ENCODE measurements at places on chromosomes 2 and 18.

GRCh38 chr18:12455496-12455895, 47.8 kb downstream of the PRELID3A start:
- DNase-seq = no peak

DNA sequence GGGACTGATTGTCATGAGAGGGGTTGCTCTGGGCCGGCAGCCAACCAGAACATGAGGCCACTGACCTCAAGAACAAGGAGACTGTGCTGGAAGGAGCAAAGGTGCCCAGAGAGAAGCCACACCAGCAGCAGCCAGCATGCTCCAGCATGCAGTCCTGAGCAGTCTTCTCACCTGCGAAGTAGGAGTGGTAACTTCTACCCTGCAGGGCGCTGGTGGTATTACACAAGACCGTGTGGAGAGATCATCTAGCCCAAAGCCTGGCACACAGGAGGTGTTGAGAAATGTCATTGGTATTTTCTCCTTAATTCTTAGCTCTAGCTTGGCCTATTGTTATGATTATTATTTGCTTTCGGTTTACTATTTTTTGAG, 132.7 kb downstream of the TSN start:
- no peak for DNase-seq

DNA sequence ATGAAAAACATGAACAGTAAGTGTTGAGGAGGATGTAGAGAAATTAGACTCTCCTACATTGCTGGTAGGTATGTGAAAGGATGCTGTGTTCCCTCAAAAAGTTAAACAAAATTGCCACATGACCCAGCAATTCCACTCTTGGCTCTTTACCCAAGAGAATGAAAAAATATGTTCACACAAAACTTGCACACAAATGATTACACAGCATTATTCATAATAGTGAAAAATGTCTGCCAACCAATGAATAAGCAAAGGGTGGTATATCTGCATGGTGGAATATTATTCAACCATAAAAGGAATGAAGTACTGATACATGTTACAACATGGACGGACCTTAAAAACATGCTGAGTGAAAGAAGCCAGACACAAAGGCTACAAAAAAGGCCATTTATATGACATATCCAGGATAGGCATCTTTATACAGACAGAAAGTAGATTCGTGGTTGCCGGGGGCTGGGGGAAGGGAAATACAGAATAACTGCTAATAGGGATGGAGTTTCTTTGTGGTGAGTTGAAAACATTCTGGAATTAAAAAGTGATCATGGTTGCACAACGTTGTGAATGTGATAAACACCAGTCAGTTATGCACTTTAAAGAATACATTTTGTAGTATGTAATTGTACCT, 85.4 kb upstream of the MYO3B start:
- no peak for DNase-seq

- DNase-seq = no peak
These were observed 50.7 kb downstream of the RNF152 start for GRCh38 chr18:61842146-61842545.

DNA sequence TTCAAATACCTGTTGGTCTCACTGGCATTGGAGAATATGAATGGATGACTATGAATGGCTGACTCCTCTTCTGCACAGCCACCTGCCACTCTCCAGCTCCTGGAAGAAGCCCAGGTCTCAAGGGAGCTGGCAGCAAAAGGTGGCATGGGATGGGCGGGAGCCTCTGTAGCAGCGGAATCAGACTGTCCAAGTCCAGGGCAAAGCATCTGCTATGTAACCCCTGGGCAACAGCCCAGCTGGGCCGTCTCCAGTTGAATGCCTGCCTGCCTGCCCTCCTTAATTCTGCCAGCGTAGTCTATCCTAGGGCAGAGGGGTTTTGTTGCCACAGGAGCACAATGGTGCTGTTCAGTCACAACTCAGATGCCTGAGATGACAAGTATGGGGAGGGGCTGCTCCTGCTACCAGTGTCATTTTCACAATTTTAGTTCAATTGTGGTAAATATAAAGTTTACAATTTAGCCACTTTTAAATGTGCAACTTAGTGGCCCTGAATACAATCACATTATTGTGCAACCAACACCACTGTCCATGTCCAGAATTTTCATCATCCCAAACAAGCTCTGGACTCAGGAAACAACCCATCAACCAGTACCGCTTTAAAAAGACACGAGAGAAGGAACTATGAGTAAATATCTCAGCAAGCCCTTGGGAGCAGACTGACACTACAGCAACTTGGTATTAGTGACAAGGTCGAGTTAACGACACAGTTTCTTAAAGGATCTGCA, 115.2 kb downstream of the MYO5B start:
- DNase-seq = peak; percentile 91

DNA sequence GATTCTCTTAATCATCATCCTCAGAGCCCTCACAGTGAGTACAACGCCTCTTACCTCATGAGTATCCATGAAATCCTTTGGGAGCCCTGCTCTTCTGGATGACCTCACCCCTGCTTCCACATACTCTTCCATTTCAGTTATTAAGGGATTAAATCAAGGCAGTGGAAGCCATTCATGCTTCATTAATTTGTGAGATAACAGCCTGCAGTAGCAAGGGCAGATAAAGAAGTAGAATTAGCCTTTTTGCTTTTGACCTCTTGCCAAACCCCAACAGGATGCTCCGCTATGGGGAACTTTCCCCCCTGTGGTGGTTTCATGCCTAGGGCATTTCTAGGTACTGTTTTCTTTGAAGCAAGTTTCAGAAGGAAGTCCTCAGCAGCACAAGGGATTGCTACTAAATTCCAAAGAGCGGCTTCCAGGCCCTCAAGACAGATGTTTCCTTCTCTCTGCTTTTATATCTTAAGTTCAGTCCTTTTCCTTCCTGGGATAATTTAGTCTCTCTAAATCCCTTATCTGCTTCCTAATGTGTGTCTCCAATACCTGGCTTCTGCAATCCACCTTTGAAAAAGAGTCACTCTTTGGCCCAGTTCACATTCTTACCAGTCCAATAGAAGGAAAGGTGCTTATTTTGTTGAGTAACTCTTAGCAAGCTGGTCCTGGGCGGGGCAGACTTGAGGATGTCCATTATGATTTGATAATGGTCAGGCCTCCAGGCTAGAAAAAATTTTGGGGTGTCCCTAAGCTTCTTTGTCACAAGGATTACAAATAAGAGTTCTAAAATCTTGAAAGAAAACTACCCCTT, 76.9 kb downstream of the MYO1B start:
- no peak for DNase-seq

DNA sequence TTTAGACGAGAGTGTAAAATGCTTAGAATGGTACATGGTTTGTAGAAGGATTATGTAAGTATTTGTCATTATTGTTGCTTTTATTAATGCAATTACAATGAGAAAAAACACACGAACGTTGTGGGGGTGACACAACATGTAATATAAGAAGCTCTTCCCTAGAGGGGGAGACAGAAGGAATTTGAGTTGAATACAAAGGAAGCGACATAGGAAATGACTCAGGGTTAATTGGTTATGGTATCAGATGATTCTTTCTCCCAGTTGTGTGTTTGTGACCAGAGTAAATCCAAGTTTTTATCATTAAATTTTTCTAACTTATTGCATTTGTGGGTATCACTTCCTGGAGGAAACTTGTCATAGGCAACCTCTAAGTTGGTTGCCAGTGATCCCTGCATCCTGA, 625.6 kb upstream of the CDH2 start:
- DNase-seq = no peak

DNA sequence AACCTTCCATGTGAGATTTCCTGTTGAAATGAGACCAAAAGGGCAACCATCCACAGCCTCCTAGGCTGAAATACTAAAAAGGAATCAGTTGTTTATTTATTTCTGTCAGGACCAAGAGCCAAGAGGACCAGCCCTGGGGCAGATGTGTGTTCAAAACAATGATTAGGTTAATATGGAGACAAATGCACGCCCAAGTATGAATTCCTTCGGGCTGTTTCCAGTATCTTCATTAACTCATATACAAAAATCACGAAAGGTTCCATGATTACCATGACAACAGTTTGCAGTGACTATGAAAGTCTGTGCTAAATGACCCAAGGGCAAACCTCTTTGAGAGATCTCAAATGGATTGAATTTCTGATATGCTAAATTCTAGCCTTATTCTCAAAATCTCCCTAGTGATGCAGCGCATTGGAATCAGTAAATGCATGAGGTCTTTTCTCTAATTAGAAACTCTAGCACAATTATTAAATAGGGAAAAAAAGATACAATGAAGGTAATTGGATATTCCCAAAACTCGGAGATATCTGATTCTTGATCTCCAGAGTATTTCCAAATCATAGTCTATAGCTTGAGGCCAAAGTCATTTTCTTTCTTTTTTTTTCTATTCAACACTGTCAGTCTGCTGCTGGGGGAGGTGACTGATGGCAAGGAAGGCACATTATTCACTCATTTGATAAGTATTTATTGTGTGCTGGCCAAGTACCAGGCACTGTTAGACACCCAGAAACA, 35.6 kb downstream of the VIT start:
- DNase-seq = no peak

GRCh38 chr18:55268151-55268601, 308.9 kb upstream of the CCDC68 start:
- DNase-seq = no peak

DNA sequence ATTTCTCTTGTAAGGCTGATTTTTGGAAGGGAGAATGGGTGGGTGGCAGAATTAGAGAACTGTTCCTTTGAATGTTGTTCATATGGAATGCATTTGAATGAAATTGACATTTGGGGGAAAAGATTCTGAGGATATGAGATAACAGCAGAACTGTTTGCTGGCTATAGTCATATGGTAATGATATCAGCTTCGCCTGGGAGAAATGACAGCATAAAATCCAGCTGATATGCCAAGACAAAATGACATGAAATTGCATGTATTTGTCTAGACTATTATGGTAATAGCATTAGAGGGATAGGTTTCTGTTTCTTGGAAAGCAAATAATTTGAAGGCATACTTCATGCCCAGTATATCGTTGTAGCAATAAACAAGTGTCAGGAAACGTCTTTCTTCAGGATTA, 150.8 kb upstream of the SPATS2L start:
- DNase-seq = no peak

DNA sequence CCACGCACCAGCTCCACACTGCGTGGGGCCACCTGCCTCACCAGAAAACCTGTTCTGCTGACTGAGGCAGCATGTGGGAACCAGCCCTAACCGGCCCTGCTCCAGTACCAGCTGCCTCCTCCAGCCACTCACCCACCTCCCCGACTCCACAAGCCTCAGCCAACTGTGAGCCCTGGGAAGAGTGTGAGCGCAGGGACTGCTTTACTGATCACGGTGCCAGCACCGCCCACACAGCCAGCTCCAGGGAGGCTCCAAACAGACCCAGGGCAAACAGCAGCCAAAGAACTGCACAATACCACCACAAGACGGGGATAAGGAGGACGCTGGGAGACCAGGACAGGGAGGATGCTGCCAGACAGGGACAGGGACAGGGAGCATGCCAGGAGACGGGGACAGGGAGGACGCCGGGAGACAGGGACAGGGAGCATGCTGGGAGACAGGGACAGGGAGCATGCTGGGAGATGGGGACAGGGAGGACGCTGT, 28.4 kb downstream of the EIPR1 start:
- DNase-seq = peak; percentile 20

DNA sequence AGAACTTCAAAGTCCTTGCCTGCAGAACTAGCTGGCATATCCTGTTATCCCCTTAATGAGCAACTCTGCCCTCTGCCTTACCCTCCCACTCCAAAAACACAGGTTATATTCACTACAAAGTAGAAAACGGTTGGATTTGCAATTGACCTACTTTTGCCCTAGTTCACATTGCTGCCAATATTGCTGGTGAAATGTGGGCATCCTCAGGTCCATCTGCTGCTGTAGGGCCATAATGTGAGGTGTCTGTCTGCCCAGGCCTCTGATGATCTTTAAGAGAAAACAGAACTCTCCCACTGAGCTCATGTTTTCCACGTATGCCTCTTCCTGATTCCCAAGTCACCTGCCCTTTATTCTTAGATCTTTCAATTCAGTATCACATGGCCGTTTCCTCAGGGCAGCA, 294.0 kb upstream of the CDH20 start:
- DNase-seq = no peak

DNA sequence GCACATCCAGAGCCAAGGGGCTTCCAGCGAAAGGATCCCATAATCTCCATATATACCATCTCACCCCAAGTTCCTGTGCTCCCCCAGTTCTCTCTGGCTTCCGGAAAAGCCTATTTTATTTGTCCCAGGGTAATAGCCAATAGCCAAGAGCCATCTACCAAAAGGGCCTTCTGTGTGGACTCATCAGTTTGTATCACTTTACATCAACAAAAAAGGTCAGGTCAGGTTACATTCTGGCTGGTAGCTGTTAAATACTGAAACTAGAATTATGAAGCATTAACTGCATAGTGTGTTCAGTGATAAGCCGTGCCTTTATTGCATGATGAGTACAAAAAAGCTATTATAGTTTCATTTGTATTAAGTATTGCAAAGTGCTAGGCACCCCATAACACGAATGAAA, 223.7 kb downstream of the IRS1 start:
- peak; percentile 22 for DNase-seq

- no peak for DNase-seq
These were observed 359.2 kb upstream of the ID2 start for GRCh38 chr2:8322634-8323033.

- DNase-seq = no peak
These were observed 38.1 kb upstream of the ARHGAP25 start for GRCh38 chr2:68696554-68696953.

DNA sequence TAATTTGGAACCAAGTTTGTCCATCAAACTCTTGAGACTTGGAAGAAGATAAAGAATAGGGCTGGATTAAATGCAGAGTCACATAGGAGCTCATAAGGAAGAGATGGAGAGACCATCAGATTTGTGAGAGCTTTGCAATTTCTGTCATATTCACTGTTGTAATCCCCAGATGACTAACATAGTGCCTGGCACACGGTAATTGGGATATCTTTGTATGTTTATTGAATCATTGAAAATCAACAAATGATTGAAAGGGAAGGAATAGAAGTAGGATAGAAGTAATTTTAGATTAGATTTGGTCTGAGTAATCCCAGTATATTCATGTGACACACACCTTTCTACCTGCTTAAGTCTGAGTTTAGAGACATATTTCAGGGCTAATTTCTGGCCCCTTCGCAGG, 75.4 kb downstream of the LCLAT1 start:
- DNase-seq = no peak

DNA sequence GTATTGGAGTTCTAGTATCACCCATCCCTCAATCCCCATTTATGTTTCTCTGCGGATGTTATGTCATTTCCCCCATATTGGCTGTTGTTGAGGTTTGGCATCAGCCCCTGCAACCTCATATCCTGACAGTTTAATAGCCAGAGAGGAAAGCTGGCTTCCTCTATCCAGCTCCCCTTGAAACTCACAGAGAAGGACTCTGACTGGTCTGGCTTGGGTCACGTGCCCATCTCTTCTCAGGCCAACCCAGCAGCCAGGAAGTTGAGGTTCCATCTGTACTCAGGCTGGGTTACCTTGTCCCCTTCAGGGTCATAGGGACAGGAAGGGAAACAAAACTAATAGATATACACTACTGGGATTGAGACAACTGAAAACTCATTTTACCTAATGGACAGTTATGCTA, 148.0 kb upstream of the SLC14A2 start:
- DNase-seq = no peak

GRCh38 chr2:135709992-135710391, 31.7 kb upstream of the UBXN4 start:
- no peak for DNase-seq

- no peak for DNase-seq
These were observed 148.8 kb downstream of the WDSUB1 start for GRCh38 chr2:159137511-159138241.

GRCh38 chr2:234632527-234633391, 135.9 kb upstream of the ARL4C start:
- no peak for DNase-seq
